Uterus (tissue), 4 donors: ENCODE measurements at places on chromosomes 12 and 14. TPM values are rescaled to one million over a fixed set of nuclear protein-coding genes. Genes with fewer than 3 reads are reported as not detected.

- DNase-seq: no peak
These were observed 6.8 kb downstream of the GLIPR1 start for GRCh38 chr12:75487308-75487707.

GRCh38 chr14:96094211-96094610, 55.0 kb downstream of the C14orf132 start:
- no peak for DNase-seq

DNA sequence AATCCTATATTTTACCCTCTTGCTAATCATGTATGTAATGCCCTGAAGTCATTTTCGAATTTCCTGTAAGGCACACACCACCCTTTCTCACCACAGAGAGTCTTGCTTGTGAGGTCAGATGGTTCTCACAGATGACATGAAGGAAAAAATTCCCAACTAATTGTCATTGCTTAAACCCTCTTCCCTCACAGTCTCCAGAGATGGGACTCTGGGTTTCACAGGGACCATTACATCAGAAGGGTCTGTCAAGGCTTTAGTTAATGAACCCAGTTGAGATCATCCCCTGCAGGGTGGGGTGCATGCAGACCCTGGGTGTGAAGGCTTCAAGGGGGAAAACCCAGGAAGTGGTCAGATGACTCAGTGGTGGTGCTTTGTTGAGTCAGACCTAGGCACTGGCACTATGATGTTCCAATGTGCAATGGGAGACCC, 229.6 kb downstream of the BCAT1 start:
- DNase-seq: no peak

DNA sequence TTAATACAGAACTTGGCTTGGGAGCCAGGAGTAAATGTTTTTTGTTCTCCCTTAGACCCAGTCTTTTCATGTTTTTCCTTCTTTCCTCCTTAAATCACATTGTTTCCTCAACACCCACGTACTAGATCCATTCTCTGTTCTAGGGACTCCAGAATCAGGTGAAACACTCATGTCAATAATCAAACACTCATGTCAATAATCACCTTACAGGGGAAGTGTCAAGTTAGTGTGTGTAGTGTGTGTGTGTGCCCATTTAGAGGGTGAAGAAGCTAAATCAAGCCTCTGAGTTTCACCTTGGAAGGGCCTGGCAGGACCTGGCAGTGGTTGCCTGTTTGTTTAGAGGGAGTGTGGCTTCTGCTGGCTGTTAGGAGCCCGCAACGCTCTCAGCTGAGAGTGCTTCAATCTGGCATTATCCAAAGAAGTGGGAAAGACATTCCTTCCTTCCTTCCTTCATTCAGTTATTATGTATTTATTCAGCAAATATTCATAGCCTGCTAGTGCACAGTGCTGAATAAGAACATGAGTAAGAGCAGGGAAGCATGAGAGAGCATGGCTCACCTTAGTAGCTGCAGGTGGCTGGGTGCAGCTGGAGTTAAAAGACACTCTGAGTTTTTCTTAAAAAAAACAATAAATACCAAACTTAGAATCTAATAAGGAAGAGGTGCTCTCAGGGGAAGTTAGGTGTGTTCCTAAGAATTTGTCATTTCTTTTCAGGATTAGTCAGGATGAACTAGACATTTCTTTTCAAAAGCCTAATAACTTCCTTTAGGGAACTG, 17.6 kb upstream of the EID3 start:
- DNase-seq: no peak

GRCh38 chr14:65344011-65344410, 68.5 kb upstream of the FUT8 start:
- no peak for DNase-seq

GRCh38 chr14:97336179-97336578, 539.0 kb downstream of the VRK1 start:
- DNase-seq: no peak

C12orf60 gene
- 0.79 TPM for total RNA-seq
